ENCODE measurements at places on chromosomes 1 and 21.

- DNase-seq: no peak
These were observed 1888.6 kb downstream of the MRPL39 start for GRCh38 chr21:23718446-23719285.

- no peak for DNase-seq
These were observed 2.6 kb upstream of the GUCA2B start for GRCh38 chr1:42150651-42151050.

DNA sequence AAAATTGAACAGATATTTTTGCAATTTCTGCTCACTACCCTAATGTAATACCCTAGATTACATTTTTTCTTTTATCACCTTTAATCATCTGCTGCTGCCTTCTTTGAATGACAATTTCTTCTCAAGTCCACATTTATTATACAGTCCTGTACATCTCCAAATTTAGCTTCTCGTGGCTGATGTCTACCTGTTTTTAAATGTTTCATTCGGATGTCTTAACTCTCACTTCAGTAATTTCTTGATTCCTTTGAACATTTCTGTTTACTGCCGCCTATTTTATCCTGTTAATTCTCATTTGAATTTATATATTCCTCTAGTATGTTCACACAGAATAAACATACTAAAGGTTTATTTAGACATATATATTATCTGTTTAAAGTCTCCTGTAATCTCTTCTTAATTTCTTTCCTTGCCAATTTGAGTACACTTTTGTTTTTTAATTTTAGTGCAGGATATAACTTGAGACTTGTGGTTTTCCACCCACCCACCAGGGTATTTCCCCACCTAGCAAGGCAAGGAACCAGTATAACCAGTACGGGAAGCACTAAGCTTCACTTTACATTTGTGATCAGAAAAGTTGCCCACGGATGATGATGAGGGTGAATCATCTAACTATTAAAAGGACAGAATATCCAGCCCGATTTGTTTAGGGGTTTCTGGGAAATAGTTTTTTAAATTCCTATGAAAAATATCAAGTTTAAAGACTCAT, 12.7 kb downstream of the INSL5 start:
- DNase-seq: peak; percentile 47

DNA sequence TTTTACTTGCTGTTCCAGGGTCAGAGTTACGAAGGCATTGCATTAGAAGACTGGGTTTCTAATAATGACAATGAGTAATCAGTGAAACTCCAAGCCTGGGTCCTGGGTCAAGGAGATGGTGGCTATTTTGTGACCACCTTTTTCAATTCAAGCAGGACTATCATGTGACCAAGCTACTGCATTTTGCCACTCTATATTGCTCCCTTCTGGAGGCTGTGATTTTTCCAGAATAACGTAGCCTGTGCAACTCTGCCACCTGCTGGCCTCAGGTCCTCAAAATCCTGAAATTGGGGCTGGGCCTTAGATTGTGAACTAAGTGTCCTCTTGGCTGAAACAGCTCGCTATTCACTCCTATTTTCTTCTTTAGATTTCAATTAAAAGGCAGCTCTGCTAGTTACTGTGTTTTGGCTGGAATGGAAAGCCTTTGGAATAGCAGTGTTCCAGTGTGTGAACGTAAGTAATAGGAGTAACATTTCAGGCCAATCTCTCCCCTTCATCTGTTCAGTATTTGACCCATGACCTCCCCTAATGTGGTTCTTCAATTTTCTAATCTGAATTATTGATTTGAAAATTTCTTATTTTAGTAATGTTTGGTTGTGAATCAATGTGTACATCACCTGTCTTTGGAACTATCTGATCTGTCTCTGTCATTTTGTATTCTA, 52.9 kb upstream of the CD46 start:
- DNase-seq: peak; percentile 1

- DNase-seq: no peak
These were observed 5.1 kb upstream of the MED18 start for GRCh38 chr1:28323720-28324119.

- DNase-seq: no peak
These were observed 4.8 kb downstream of the INAVA start for GRCh38 chr1:200899451-200899915.

GRCh38 chr1:64691626-64692025, 53.2 kb upstream of the RAVER2 start:
- no peak for DNase-seq

GRCh38 chr1:228363686-228364067, 43.0 kb downstream of the TRIM11 start:
- no peak for DNase-seq

- no peak for DNase-seq
These were observed 28.3 kb downstream of the PRMT2 start for GRCh38 chr21:46663754-46664153.

DNA sequence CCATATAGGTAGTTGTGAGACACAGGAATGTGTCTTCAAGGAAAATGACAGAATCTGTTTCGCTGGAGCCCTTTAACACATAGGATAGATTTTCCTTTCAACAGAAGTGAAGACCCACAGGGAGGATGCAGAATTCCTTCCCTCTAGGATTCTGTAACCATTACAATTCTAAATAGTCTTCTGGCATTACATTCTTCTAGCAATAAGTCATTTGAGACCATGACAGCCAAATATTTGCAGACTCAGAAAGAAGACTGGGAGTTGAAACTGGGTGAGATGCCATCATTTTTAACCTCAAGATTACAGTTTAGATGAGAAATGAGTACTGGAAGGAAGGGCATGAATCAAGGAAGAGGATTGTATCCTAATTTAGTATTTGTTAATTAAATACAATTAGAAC, 61.6 kb downstream of the ZBTB18 start:
- no peak for DNase-seq

- DNase-seq: no peak
These were observed 287.1 kb upstream of the AJAP1 start for GRCh38 chr1:4367230-4367777.

DNA sequence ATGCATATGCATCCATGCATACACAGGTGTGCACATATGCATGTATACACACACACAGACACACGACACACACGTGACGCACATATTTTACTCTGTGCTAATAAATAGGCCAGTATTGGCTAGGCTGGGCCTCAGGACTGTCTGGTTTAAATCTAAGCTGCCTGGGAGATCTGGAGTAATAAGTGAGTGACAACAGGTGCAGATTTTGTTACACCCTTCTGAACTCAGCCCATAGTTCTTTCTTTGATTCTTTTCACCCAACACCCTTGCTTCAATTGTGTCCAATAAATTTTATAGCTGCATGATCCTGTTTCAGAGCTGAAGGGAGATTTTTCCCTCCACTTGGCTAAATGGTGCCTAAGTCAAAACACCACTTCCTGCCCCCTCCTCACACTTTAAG, 132.8 kb downstream of the FGGY start:
- DNase-seq: no peak

DNA sequence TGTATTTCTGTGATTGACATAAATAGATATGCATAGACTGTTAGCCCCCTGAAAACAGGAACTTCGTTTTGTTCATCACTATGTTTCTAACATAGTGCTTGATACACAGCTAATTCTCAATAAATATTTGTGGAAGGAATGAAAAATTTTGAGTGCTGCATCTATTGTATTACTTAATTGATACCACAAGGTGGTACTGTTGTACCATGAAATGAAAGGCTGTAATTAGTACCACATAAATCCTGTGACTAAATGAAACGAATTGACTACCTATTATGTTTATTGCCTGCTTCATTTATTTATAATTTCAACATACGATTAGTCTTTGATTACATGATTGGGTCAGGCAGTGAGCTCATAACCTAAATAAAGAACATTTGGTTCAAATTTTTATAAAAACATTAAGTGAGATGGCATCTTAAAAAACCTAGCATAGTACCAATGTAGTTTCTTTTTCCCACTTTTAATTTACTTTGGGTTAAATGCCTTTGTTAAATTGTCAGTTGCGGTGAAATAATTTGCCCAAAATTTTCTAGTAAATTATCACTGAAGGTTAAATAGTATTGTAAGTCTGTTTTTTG, 15.0 kb upstream of the TGFB2 start:
- DNase-seq: no peak

GRCh38 chr1:106289265-106289928, 767.1 kb upstream of the PRMT6 start:
- DNase-seq: no peak

DNA sequence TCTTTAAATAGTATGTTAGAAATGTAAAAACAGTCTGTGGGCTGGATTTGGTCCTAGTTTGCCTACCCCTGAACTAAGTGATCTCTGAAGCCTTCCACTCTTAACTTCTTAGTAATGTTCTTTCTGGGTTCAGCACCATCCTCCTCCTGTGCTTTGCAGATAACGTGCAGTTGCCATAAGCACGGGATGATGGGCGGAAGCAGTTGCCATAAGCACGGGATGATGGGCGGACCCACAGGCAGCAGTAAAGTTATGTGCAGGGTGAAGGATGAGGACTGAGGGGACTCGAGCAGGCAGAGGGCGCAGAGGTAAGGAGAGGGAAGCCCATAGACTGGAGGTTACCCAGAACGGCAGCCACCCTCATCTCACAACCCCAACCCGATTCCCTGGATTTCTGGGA, 25.6 kb downstream of the GPA33 start:
- DNase-seq: no peak

DNA sequence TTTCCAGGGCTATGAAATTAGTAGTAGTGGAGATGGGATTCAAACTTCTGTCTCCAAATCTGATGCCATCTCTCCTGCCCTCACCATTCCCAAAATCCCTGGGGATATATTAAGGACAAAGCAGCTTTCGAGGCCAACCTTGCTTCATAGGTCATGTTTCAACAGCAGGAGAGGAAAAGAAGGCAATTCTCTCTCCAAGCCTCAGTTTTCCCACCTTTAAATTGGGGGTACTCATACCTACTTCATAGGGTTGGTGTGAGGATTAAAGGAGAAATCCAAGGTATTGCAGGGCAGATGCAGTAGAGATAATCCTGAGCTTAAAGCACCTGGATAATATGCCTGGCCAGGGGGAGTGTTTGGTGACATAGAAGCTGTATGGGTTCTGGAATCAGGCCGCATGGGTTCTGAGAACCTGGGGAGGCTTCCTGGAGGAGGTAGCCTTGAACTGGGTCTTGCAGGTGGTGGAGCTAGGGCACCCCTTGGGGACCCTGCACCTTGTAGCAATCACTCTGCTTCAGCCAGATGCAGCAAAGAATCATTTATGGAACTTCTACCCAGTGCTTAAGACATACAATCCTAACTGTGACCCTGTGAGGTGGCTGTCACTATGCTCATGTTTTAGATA, 10.7 kb upstream of the IFFO2 start:
- no peak for DNase-seq

DNA sequence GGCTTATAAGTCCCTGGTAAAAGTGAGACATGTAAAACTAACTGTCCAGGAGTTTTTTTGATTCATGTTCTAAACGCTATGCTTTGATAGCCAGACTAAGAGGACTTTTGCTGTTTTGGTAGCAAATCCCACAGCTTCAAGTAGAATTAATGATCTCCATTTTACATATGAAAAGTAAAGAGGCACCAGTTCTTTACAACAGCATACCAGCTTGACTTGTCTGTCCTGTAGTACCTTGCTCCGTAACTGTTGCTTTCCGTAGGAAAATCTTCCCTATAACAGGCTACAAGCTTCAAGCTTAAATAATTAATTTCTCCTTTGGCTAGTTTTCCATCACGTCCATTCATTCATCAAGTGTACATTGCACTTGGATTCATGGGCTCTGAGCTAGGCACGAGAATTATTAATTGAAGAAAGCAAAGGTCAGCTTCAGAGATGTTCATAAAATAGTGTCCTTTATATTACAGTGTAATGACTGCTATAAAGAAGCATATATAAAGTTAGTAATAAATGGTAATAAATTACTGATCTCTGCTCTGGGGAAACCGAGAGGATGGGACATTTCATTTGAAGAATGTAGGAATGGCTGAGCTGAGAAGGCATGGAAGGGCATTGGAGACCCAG, 29.2 kb downstream of the B3GALT5 start:
- no peak for DNase-seq

Data from stimulated activated CD4-positive, alpha-beta T cell treated with anti-CD3 and anti-CD28 coated beads, Interleukin-15, amount 100 ng/mL, for 48 hours (primary cell).